ENCODE measurements at places on chromosomes 11 and 22. TPM values are rescaled to one million over a fixed set of nuclear protein-coding genes. Genes with fewer than 3 reads are reported as not detected.

OR5P2 gene
- not detected for total RNA-seq

DNA sequence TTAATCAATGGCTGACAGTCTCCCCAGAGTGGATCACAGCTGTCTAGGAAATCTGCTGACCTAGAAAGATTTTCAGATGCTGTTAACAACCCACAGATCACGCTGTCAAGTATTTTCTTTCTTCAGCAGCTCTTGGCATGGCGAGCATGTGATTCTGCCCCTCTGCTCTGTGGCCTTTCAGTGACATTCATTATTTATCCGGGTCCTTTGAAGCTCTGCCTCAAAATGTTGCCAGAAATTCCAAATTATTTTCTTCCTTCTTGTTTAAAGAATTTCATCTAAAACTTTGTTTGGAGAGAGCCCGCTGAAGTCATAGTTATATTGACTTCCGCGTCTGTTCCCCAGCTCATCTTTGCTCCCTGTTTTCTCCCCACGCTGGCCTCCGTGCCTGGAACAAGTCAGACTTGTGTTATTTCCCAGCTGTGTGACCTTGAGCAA lies 134.1 kb downstream of the COMMD9 start:
- no peak for DNase-seq
- no peaks in the 10 kb centered on the region for H3K36me3 ChIP-seq
- peaks cover 3% of the 10 kb centered on the region for H3K27me3 ChIP-seq
- no peak overlapping the region for H3K27ac ChIP-seq
- H3K4me1 ChIP-seq: no peaks in the 10 kb centered on the region

GRCh38 chr11:23749762-23750430 lies 747.0 kb upstream of the LUZP2 start:
- H3K4me1 ChIP-seq: no peaks in the 10 kb centered on the region
- no peak overlapping the region for H3K27ac ChIP-seq
- no peaks in the 10 kb centered on the region for H3K27me3 ChIP-seq
- no peak overlapping the region for H3K4me3 ChIP-seq
- DNase-seq: no peak

- no peak for DNase-seq
- H3K36me3 ChIP-seq: peaks cover 4% of the 10 kb centered on the region
- H3K27me3 ChIP-seq: peaks cover 28% of the 10 kb centered on the region
- peak overlapping the region; percentile 63 for H3K27ac ChIP-seq
- H3K4me3 ChIP-seq: no peak overlapping the region
Measured at GRCh38 chr11:34251589-34251980, 106.2 kb downstream of the ABTB2 start.

- no peaks in the 10 kb centered on the region for H3K36me3 ChIP-seq
- no peak overlapping the region for H3K4me3 ChIP-seq
- no peak overlapping the region for H3K27ac ChIP-seq
- no peaks in the 10 kb centered on the region for H3K27me3 ChIP-seq
Measured at GRCh38 chr11:92297567-92298553, 73.2 kb downstream of the FAT3 start.

DNA sequence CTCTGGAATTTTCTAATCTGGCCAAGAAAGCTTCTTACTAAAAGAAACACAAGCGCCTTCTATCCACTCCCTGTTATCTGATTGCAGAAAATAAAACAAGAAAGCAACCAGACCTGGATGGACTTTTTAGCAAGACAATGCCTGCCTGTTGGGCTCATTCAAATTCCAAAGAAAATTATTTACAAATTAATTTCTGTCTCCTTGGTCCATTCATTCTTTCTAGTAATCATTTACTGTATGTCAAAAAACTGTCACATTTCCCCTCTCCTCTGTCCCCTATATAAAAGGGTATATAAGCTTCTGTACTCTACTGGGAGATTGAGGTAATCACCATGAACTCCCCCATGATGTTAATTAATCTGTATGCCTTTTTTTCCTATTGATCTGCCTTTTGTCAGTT lies 279.9 kb downstream of the DLG2 start:
- no peaks in the 10 kb centered on the region for H3K27me3 ChIP-seq
- no peak for DNase-seq
- no peak overlapping the region for H3K4me3 ChIP-seq
- no peaks in the 10 kb centered on the region for H3K36me3 ChIP-seq
- H3K27ac ChIP-seq: no peak overlapping the region

DNA sequence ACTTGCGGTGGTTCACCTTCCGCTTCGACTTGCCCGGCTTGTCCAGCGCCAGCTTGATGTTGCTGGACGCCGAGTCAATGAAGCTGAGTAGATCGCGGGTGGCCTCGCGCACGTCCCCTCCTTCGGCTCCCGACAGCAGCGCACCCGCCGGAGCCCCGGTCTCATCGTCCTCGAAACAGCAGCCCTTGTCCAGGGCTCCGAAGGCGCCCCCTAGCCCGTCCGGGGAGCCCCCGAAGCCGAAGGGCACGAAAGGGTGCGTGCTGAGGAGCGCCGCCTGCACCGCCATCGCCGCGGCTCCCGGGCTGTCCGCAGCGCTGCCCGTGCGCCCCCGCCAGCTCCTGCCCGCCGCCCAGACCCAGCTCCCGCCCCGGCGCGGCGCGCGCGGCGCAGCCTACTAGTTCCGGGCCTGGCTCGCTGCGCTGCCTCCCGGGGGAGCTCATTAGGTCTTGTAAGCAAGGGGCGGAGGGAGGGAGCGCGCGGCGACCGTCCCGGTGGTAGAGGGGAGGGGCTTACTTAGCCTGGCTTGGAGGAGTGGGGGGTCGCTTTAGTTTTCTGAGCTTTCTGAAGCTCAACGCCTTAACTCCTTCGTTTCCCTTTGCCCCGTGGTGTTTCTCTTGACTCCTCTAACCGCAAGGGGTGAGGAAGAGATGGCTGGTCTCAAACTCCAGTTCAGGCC lies at the start of gene FAM181B:
Gene FAM181B (minus strand): TSS at position 421 of the 676 bp plus-strand sequence. CDS start 135 bp downstream, at position 286.
- H3K27me3 ChIP-seq: peaks cover 81% of the 10 kb centered on the region
- no peak within 1 kb of the TSS for H3K27ac ChIP-seq
- H3K36me3 ChIP-seq: no peaks in the 10 kb centered on the region
- peaks cover 6% of the 10 kb centered on the region for H3K4me1 ChIP-seq

DNA sequence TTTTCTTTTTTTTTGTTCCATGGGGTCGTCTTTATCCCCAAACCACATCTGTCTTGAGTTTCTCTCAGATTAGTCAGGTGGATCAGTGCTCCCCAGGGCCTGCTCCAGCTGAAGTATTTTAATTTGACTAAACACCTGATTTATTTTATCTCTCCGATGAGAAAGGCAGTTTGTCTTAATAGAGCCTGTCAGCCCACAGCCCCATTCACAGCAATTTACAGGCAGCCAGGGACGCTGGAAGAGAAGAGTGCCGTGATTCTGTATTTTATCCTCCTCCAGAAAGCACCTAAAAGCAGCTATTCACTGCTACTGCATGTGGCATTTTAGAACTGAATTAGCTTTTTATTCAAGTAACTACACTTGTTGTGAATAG lies 164.5 kb downstream of the SOX6 start:
- no peak for DNase-seq
- no peaks in the 10 kb centered on the region for H3K36me3 ChIP-seq
- H3K27ac ChIP-seq: no peak overlapping the region
- no peak overlapping the region for H3K4me3 ChIP-seq
- H3K27me3 ChIP-seq: no peaks in the 10 kb centered on the region
- H3K4me1 ChIP-seq: no peaks in the 10 kb centered on the region

DNA sequence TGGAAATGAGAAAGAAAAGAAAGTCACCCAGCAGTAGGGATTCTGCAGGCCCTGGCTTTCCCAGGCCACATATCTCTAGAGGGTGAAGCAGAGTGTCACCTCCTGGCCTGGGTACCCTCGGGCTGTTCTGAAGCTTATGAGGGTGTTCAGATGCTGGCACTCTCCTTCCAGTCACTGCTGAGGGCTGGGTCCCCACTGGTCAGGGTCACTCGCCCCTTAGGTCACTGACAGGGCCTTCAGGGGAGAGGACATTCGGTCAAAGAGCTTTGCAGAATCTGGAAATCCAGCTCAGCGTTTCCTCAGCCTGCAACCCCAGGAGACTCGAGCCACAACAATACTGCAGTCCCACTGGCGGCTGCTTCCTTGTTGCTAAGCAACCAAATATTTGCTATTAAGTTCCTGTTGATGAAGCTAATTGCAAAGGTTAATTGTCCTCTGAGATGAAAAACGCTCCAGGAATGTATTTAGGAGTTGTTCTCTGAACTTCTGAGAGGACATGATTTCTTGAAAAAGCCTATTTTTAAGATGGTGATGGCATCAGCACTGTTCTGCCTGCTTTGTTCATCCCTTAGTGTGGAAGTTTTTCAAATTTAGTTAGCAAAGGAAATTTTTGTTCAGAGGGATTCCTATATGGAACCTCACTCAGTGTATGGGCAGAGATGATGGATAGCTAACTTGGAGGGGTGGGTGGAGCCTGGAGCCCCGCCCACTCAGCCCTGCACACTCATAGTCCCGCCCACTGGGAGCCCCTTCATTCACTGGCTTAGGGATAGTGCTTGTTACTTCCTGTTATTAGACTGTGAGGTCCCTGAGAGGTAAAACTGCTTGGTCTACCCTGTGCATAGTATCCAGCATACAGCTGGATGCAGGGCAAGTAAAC lies 109.2 kb downstream of the CSNK2A3 start:
- no peaks in the 10 kb centered on the region for H3K4me1 ChIP-seq
- H3K27me3 ChIP-seq: no peaks in the 10 kb centered on the region
- no peak overlapping the region for H3K27ac ChIP-seq
- peaks cover 4% of the 10 kb centered on the region for H3K36me3 ChIP-seq
- no peak overlapping the region for H3K4me3 ChIP-seq

DNA sequence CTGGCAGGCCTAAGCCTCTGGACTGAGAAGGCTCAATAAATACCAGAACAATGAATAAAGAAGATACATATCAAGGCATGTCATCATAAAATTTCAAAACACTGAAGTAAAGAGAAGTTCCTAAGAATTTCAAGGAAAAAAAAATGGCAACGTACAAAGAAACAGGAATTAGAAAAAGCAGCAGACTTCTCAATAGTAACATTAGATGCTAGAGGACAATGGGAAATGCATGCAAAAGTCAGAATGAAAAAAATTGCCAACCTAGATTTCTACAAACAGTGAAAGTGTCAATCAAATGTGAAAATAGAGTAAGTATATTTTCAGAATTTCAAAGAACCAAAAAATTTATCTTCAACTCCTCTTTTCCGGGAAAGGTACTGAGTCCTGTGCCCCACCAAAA lies 125.0 kb downstream of the KCNC1 start:
- no peak overlapping the region for H3K27ac ChIP-seq
- no peak for DNase-seq
- H3K4me1 ChIP-seq: peaks cover 8% of the 10 kb centered on the region
- H3K27me3 ChIP-seq: no peaks in the 10 kb centered on the region
- no peak overlapping the region for H3K4me3 ChIP-seq

DNA sequence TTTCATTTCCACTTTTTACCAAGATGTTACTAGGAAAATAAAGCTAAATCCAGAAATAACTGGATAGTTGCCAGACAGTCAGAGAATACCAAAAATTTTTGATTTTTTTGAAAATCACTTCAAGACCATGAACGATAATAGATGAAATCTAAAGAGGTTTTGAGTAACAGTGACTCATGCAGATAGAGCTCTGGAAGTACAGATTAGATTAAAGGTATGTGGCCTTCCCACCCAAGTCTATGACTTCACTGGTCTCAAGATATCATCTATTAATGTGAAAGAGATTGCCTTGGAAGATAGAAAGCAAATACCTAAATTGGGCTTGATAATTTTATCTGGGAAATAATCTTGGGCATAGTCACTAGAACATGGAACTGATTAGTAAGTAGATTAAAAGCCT lies 415.9 kb downstream of the METTL15 start:
- H3K27ac ChIP-seq: no peak overlapping the region
- no peaks in the 10 kb centered on the region for H3K27me3 ChIP-seq
- no peak overlapping the region for H3K4me3 ChIP-seq
- H3K4me1 ChIP-seq: no peaks in the 10 kb centered on the region
- no peak for DNase-seq

DNA sequence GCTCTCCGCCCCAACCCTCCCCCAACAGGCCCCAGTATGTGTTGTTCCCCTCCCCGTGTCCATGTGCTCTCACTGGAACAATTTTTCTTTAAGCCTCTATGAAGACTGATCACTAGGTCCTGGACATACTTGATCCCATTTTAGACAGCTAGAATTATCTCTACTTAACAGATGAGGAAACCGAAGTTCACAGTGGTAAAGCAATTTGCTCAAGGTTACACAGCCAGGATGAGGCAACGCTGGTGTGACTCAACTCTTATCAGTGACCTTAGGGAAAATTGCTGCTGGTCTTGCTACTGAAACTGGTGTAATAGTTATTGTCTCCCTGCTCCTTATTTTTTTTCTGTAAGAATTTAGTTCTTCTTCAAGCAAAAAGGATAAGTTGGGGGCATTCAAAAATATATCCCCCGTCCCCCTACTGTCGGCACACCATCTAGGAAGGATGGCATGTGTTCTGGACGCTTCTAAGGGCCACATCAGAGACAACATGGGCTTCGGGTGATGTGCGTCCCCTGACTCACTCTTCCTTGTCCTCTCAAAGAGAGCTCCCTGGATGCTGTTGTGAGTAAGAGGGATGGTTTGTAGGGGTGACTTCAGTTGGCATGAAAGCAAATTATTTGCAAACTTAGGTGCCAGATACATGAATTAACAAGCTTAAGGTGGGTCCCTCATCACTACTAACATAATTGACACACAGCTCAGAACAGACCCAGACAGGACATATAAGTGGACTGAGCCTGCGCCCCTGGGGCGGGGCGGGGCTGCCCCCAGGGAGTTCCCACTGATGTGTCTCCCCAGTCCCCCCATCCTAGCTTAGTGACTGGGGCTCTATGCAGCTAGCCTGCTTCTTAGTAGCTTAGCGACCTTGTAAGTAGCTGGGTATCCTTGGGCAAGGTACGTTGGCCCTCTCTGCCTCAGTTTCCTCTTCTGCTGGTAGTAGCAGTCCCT lies 23.6 kb upstream of the ALX4 start:
- H3K27ac ChIP-seq: no peak overlapping the region
- no peaks in the 10 kb centered on the region for H3K36me3 ChIP-seq
- H3K27me3 ChIP-seq: peaks cover 47% of the 10 kb centered on the region
- no peak for DNase-seq
- H3K4me3 ChIP-seq: no peak overlapping the region

DNA sequence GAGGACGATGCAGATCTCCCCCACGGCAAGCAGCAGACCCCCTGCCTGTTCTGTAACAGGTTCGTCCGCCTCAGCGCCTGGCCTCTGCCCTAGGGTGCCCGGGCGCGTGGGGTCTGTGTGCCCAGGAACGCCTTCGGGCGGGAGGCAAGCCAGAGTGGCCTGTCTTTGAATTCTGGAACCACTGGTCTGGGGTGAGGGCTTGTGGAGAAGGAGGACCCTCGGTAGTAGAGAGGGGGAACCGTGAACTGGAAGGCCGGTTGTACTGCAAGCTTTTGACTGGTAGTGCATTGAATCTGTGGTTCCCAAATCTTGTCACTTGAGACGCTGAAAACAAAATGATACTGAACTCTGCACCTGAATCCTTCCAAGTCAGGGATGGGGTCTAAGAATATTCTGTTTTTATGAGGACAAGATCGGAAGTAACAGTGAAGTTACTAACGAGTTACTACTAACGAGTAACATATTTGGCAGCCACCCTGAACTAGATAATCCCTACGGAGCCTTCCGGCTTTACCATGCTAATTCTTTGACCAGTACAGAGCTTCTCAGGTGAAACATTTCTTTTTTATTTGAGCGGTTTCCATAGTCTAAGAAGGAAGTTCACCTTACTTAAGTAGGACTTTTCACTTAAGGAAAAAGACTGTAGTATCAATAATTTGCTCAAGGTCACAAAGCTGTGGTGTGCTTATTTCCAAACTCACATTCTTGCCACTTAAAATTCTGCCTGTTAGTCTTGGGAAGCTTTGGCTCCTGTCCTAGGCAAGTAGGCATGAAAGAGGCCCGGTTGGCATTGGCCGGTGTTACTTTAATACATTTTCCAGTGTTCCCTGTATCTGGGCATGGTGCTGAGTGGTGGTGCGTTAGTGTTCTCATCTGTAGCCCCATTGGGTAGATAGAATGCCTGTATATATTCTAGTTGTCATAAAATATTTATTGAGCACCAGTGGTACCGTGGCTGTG lies 860 bp downstream of the PRMT3 start:
- H3K27me3 ChIP-seq: no peaks in the 10 kb centered on the region
- peaks cover 11% of the 10 kb centered on the region for H3K36me3 ChIP-seq
- peak overlapping the region; percentile 100 for H3K27ac ChIP-seq
- no peak for DNase-seq
- peaks cover 44% of the 10 kb centered on the region for H3K4me1 ChIP-seq

Measured in activated CD4-positive, alpha-beta T cell treated with anti-CD3 and anti-CD28 coated beads, Interleukin-2, amount 10 ng/mL, durations not matched to agents 7 days and 5 days (primary cell).